ENCODE measurements at places on chromosomes 7 and 10. TPM values are rescaled to one million over a fixed set of nuclear protein-coding genes. Genes with fewer than 3 reads are reported as not detected.

Gene RARRES2
- total RNA-seq: 42.6 TPM

Gene MACC1
- total RNA-seq: 5.8 TPM

- DNase-seq: no peak
Observed at GRCh38 chr7:108815815-108816214, 246.1 kb downstream of the DNAJB9 start.

- DNase-seq: peak; percentile 35
Observed at GRCh38 chr10:24926557-24926956, 25.8 kb downstream of the PRTFDC1 start.

GRCh38 chr10:103757531-103758293, 97.7 kb downstream of the SH3PXD2A start:
- DNase-seq: peak; percentile 79

- DNase-seq: no peak
Observed at GRCh38 chr10:36168777-36169176, 526.7 kb upstream of the FZD8 start.

GRCh38 chr10:35058134-35058533, 32.0 kb downstream of the CUL2 start:
- no peak for DNase-seq

DNA sequence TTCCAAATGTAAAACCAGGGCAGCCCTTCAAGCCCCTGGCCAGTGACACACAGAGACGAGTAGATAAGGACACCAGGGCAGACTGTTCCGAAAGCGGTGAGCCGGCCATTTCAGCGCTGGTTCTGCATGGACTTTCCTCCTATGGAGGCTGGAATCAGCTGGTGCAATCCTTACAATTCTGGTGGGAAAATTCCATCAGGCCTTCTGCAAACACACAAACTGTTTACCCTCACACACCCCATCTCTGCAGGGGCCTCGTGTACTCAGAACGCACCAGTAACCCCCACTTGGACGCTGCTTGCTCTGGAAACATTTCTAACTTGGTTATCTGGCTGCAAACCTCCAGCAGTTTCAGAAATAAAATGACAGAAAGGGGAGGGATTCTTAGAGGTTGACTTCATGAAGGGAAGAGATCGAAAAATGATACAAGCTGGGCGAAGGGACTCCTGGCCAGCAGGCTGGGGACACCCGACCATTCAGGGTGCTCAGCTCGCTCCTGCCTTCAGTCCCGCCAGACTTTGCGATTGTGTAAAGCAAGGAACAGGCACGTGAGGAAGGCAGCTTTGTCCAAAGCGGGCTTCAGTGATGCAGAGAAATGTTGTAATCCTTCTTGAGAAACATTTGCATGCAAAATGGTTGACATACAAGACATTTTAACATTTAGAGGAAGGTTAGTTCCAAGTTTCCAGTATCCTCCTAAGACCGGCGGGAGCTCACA, 19.7 kb upstream of the SHH start:
- no peak for DNase-seq

DNA sequence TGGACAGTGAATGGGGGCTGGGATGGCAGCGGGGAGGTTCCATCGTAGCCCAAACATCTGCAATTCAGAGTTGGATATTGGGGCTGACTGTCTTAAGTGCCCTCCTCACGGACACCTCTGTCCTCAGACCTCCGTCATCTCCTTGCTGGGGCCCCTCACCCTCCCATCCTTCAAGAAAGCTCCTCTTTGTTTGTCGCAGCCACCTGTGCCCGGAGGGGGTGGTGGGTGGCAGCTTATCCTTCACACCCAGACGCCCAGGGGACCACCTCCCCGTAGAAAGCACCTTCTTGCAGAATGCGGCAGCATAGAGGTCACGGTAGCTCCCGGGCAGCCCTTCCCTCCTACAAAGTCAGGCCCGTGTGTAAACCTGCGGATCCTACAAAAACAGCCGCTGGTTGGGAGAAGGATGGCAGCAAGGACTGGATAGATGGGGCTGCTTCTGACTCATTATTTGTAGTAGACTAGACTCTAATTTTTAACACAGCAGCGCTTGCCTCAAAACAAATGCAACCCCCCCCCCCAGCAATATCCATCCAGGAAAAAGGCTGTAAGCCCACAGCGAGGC, 1.3 kb upstream of the PTPRN2 start:
- no peak for DNase-seq

DNA sequence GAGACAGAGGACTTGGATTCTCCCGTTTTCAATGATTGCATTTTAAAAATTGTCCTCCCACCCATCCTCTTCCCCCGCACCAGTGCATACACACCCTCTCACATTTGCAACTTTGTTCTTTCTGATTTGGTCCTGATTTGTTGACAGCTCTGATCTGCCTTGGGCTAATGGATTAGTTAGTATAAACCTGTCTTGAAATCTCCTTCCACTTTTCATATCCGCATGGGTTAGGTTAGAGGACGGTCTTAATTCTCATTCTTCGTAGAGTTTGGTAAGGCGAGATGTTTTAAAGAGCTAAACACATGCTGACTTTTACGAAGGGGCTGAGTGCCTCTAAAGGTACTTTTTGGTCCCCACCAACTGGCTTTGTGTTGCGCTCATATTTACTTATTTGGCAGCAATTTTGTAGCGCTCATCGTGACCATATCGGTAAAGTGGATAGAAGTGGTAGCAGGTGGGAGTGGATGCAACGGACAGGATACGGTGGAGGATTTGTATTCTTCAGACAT, 1.1 kb downstream of the AHR start:
- no peak for DNase-seq

DNA sequence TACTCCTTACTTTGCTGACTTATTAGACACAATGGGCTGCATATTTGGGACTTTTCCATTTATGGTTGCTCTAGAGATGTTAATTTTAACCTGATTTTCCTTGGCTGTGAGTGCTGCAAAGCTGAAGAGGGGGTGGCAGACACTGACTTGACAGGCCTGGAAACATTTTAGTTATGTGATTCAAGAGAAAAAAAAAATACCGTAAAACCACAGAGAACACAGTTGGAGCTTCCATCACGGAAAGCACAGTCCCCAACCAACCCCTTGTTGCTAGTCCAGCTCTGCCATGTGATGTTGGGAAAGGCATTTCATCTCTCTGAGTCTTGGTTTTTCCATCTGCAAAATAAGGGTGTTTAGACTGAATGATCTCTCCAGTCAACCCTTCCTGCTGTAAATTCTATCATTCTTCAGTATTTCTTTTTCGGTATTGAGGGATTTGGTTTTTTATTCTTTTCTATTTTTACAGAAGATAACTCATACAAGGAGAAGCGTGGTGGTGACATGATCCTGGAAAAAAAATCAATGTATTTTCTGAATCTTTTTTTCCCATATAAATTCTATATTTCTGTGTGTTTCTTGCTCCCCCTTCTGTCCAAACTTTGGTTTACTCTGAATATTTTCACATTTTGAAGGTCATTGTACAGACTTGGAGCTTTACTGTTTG, 246.1 kb downstream of the REEP3 start:
- DNase-seq: peak; percentile 51

DNA sequence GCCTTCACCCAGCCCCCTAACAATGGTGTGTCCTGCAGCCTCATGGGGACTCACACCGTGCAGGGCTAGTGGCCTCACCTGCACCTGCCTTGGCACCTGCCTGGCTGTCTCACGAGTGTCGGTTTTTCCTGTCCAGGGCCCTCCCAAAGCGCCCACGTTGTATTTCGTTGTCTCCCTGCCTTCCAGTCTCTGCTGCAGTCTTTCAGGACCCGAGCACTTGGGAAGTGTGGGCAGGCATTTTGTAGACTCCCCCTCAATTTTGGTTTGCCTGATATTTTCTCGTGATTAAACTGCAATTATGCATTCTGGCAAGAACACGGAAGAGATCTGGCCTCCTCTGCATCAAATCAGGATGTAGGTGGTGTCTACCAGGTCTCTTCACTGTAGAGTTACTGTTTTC, 17.9 kb downstream of the BNIP3 start:
- DNase-seq: no peak

DNA sequence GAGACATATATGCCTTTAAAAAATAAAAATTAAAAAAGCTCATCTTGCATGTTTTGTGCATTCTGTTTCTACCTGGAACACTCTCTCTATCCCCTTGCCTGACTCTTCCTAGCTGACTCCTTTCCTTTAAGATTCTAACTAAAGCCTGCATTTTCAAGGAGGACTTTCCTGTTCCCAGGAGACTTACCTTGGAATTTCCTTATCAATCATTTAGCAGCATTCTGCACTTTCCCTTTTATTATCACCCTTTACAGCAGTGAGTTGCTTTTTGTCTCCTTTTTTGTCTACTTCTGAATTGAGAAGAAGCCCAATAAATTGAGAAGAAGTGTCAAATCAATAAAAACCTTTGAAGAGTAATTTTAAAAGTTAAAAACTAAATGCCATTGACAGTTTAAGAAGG, 142.2 kb upstream of the TMEM196 start:
- no peak for DNase-seq
